PC-9 (cell line): ENCODE measurements at places on chromosomes 2 and 18. TPM values are rescaled to one million over a fixed set of nuclear protein-coding genes. Genes with fewer than 3 reads are reported as not detected.

DNA sequence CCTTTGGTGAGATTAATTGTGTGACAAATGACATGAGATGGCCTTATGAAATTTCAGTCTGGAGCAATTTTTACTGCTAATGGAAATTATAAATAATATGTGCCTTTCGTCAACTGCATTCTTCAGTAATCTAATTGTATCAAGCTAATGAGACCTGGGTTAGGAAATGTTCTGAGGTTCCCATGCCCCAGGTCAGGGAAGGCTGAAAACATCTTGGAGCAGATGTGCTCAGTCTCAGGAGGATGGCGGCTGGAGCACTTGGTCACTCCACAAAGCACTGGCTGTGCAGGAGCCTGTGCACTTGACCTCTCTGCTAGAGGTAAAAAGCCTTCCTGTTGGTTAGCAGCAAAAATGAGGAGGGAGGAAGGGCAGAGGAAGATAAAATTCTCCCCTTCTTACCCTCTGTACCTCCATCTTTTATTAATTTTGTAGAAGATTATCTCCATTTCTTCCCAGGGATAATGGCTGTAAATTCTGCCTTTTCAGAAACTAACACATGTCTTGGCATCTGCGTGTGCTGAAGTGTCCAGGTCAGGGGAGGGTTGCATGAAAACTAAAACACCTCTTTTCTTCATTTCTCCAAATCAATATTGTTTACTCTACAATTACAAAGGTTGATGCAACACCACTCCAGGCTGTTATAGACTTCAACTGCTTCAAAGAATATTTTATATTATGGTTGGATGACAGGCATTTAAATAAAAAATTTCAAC lies 1606.4 kb upstream of the ACVR2A start:
- no peak overlapping the region for H3K4me3 ChIP-seq
- H3K27ac ChIP-seq: no peak overlapping the region
- no peaks in the 10 kb centered on the region for H3K36me3 ChIP-seq
- H3K27me3 ChIP-seq: no peaks in the 10 kb centered on the region

DNA sequence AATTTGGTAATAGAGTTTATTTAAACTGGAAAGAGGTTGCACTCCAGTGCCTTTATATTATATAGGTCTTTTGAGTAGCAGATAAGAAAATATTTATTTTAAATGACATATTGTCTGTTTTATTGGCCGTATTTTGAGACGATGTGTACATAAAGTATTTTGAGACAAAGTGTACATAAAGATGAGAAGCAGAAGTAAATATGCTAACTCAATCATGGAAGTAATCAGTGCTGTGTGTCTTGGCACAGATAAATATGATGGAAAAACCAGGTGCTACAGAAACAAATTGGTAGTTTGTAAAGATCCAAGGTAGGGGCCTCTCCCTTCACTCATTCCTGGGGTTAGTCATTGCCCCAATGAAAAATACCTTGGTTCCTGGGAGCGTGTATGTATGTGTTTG lies 382.9 kb downstream of the DSEL start:
- no peaks in the 10 kb centered on the region for H3K36me3 ChIP-seq
- no peak for DNase-seq
- H3K4me1 ChIP-seq: no peaks in the 10 kb centered on the region
- no peak overlapping the region for H3K4me3 ChIP-seq
- H3K27me3 ChIP-seq: no peaks in the 10 kb centered on the region

GRCh38 chr18:79447703-79448367 lies 52.1 kb downstream of the NFATC1 start:
- H3K36me3 ChIP-seq: no peaks in the 10 kb centered on the region
- no peak for DNase-seq
- no peak overlapping the region for H3K27ac ChIP-seq
- H3K4me1 ChIP-seq: no peaks in the 10 kb centered on the region

GRCh38 chr2:20330192-20330591 lies 20.5 kb downstream of the PUM2 start:
- no peak for DNase-seq
- H3K27ac ChIP-seq: peak overlapping the region; percentile 86; the same call in 1 of the 2 replicates

DNA sequence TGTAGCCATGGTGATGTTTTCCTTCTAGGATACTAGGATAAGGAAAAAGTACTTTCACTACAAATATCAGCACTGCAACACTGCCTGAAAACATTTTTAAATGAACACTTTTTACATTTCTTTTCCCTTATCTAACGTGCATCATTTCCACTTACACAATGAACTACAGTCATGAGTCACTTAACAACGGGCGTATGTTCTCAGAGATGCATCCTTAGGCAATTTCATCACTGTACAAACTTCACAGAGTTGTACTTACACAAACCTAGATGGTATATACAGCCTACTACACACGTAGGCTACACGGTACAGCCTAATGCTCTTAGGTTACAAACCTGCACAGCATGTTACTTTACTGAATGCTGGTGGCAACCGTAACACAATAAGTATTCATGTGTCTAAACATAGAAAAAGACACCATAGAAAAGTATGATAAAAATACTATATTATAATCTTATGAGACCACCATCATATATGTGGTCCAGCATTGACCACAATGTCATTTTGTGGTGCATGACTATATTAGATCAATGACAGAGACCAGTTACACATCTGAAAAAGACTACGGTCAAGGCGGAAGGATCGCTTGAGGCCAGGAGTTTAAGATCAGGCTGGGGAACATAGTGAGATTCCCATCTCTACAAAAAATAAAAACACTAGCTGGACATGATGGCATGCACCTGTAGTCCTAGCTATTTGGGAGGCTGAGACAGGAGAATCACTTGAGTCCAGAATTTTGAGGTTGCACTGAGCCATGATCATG lies 39.8 kb downstream of the WDR33 start:
- H3K4me3 ChIP-seq: no peak overlapping the region
- H3K4me1 ChIP-seq: peaks cover 21% of the 10 kb centered on the region; the same call in 1 of the 2 replicates
- H3K27me3 ChIP-seq: no peaks in the 10 kb centered on the region
- peaks cover 27% of the 10 kb centered on the region for H3K36me3 ChIP-seq
- H3K27ac ChIP-seq: peak overlapping the region; percentile 49

- H3K4me1 ChIP-seq: no peaks in the 10 kb centered on the region
- H3K27ac ChIP-seq: no peak overlapping the region
- no peaks in the 10 kb centered on the region for H3K36me3 ChIP-seq
- DNase-seq: peak; percentile 8
These were observed 601.1 kb downstream of the ARHGAP15 start for GRCh38 chr2:143730155-143730952.

DNA sequence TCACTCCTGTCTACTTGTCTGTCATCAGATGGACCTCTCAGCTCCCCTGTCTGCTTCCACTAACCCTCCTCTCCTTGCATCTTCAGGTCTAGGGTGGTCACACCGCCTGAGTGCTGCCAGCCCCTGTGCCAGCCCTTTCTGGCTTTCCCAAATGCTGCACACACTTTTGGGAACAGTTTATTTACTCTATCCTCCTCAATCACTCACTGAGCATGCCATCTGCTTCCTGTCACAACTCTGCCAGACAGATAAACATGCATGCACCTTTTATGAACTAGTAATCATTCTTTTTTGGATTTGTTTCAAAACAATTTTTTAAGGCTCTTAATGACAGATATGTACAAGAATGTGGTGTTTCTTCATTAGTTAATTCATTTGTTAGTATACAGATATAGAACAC lies 56.3 kb upstream of the CCDC195 start:
- no peaks in the 10 kb centered on the region for H3K4me1 ChIP-seq
- DNase-seq: no peak
- no peak overlapping the region for H3K27ac ChIP-seq
- no peak overlapping the region for H3K4me3 ChIP-seq
- H3K36me3 ChIP-seq: no peaks in the 10 kb centered on the region

PROM2 gene
- total RNA-seq: 129 and 147 TPM in 2 replicates

NETO1 gene
- not detected in 2 replicates for total RNA-seq

FOXD4L1 gene
- 0.28 and 0.43 TPM in 2 replicates for total RNA-seq

CABLES1 gene
- total RNA-seq: 10.0 and 11.8 TPM in 2 replicates

SP5 gene
- 1.9 and 7.3 TPM in 2 replicates for total RNA-seq

SKOR2 gene
- not detected in 2 replicates for total RNA-seq
